ENCODE measurements at places on chromosomes 1 and 21.

DNA sequence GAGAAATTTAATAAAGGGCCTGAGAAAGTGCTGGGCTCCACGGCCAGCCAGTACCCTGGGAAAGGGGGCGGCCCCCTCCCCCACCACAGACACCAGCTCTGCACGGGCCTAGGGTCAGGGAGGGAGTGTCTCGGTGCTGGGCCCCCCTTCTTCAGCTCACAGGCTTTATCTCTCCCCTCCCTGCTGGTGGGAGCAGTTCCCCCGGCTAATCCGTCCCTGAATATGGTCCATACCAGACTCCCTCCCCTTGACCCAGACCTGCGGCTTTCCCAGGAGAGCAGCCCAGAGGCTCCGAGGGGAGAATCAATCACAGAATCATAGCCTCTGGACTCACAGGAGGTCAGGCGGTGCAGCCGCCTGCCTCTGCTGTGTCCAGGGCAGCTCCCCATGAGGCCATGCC, 26.0 kb upstream of the RSPO1 start:
- no peaks in the 10 kb centered on the region for H3K36me3 ChIP-seq
- DNase-seq: peak; percentile 54
- no peaks in the 10 kb centered on the region for H3K27me3 ChIP-seq

DNA sequence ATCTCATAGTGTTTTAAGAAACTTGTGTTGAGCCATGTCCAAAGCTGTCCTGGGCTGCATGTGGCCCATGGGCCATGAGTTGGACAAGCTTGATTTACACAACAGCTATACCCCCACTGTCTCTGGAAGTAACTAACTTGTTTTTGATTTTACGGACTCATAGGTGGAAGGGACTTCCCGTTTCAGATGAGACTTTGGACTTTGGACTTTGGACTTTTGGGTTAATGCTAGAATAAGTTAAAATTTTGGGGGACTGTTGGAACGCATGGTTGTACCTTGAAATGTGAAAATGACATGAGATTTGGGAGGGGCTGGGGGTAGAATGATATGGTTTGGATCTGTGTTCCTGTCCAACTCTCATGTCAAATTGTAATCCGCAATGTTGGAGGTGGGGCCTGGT, 52.6 kb upstream of the ZSWIM5 start:
- H3K4me3 ChIP-seq: no peak overlapping the region
- H3K27me3 ChIP-seq: no peaks in the 10 kb centered on the region
- H3K4me1 ChIP-seq: no peaks in the 10 kb centered on the region
- H3K36me3 ChIP-seq: no peaks in the 10 kb centered on the region

GRCh38 chr1:112396653-112397471, 848 bp downstream of the CTTNBP2NL start:
- H3K27ac ChIP-seq: peak overlapping the region; percentile 88
- no peak for DNase-seq
- no peaks in the 10 kb centered on the region for H3K27me3 ChIP-seq
- no peaks in the 10 kb centered on the region for H3K4me1 ChIP-seq
- H3K36me3 ChIP-seq: no peaks in the 10 kb centered on the region

DNA sequence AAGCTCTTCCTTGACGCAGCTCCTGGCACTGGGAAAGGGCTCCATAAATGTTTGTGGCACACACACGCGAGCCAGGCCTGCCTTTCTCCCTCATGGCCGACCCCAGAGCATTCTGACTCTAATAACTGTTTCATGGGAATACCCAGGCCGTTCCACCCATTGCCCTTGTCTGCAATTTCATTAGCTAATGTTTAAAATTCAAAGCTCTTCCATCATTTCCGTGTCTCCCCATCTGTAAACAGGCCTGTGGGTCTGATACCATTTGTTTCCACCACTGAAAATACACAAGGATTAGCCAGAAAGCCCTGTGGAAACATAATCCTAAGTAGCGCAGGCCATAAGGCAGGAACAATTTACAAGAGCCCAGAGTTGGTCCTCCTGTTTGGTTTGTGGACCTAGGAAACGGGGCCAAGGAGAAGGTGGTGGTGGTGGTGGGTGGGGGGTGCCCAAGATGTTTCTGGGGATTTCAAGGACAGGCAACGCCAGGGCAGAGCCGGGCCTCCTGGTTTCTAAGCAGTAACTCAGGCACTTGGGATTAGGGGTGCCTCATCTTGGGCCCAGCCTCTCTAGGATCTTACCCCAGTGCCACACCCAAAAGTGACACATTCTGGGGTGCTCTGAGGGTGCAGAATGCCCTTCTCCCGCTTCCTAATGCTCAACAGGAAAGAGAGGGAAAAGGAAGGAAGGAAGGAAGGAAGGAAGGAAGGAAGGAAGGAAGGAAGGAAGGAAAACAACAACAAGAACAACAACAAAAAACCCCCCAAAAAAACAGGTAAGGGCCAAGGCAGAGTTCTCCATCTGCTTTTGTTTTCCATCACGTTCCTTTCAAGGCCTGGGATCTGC, 79.4 kb downstream of the SSBP3 start:
- no peaks in the 10 kb centered on the region for H3K27me3 ChIP-seq
- H3K36me3 ChIP-seq: no peaks in the 10 kb centered on the region
- DNase-seq: no peak
- no peak overlapping the region for H3K4me3 ChIP-seq
- H3K27ac ChIP-seq: no peak overlapping the region
- peaks cover 62% of the 10 kb centered on the region for H3K4me1 ChIP-seq

GRCh38 chr1:24427545-24427862, 11.9 kb downstream of the NIPAL3 start:
- H3K36me3 ChIP-seq: no peaks in the 10 kb centered on the region
- H3K27me3 ChIP-seq: no peaks in the 10 kb centered on the region
- no peak overlapping the region for H3K4me3 ChIP-seq
- DNase-seq: no peak

- peak within 1 kb of the TSS; percentile 80 for H3K4me3 ChIP-seq
- no peaks in the 10 kb centered on the region for H3K27me3 ChIP-seq
- H3K4me1 ChIP-seq: no peaks in the 10 kb centered on the region
- no peaks in the 10 kb centered on the region for H3K36me3 ChIP-seq
- no peak within 1 kb of the TSS for H3K27ac ChIP-seq
These were observed at the start of gene AGO4 for GRCh38 chr1:35807614-35808449. Gene AGO4, plus strand, starts transcription at chr1:35808016. Its CDS starts 401 bp downstream, at chr1:35808417.

DNA sequence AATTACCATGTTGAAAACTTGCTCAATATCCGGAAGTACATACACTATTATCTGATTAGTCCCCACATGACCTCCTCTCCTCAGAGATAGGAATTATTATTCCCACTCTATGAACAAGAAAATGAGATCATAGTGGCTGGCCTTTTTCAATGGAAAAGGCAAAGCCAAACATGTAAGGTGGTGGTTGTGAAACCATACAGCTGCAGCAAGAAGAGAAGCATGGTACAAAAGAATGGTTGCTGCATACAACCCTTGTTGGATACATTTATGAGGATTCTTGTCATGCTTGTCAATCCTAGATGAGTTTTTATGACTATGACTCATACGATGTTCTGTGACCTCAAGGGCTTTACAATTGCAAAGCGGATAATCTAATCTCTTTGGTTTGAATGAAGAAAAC, 514.7 kb downstream of the PLPP3 start:
- H3K27ac ChIP-seq: no peak overlapping the region
- no peak overlapping the region for H3K4me3 ChIP-seq
- H3K27me3 ChIP-seq: no peaks in the 10 kb centered on the region
- DNase-seq: no peak
- 0 out of 2 replicates have a peak, but pooled peaks cover 2% of the 10 kb centered on the region for H3K4me1 ChIP-seq

DNA sequence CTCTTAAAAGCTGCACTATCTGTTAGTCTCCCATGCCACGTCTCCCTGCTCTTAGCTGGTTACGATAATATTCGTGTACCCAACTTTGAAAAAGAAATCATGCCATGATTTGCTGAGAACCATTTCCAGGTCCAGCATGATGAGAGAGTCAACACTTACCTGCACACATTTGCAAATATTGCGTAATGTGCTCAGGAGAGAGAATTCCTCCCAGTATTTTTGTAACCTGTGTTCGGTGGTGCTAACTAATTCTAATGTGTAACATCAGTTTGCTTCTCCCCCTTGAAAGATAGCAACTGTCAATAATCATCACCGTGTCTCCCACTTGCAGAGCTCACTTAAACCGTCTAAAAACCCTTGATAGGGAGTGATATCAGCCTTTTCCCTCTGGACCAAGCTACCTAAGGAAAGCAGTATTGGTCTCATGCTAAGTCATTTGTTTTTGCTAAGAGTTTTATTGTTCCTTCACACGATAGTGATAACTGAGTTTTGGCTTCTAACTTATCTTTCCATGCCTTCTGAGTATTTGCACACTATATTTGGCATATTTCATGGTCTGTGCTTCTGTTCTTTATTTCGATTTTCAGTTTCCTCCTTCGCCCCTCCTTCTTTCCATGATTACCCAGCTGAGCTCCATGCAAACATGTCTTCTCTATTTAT, 61.1 kb upstream of the IRF2BP2 start:
- H3K27me3 ChIP-seq: no peaks in the 10 kb centered on the region
- H3K4me1 ChIP-seq: no peaks in the 10 kb centered on the region
- H3K4me3 ChIP-seq: no peak overlapping the region
- no peaks in the 10 kb centered on the region for H3K36me3 ChIP-seq

DNA sequence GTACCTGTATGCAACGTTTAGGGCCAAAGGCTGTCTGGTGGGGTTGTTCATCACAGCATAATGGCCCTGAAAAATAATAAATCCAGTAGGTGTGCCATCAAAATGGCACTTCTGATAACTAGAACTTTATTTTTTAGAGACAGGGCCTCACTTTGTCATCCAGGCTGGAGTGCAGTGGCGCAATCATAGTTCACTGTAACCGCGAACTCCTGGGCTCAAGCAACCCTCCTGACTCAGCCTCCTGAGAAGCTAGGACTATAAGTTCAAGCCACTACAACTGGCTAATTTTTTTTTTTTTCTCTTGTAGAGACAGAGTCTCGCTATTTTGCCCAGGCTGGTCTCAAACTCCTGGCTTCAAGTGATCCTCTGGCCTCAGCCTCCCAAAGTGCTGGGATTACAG, 4.7 kb downstream of the SNAPIN start:
- H3K36me3 ChIP-seq: peaks cover 74% of the 10 kb centered on the region
- H3K4me1 ChIP-seq: peaks cover 4% of the 10 kb centered on the region
- H3K4me3 ChIP-seq: no peak overlapping the region
- H3K27ac ChIP-seq: no peak overlapping the region

DNA sequence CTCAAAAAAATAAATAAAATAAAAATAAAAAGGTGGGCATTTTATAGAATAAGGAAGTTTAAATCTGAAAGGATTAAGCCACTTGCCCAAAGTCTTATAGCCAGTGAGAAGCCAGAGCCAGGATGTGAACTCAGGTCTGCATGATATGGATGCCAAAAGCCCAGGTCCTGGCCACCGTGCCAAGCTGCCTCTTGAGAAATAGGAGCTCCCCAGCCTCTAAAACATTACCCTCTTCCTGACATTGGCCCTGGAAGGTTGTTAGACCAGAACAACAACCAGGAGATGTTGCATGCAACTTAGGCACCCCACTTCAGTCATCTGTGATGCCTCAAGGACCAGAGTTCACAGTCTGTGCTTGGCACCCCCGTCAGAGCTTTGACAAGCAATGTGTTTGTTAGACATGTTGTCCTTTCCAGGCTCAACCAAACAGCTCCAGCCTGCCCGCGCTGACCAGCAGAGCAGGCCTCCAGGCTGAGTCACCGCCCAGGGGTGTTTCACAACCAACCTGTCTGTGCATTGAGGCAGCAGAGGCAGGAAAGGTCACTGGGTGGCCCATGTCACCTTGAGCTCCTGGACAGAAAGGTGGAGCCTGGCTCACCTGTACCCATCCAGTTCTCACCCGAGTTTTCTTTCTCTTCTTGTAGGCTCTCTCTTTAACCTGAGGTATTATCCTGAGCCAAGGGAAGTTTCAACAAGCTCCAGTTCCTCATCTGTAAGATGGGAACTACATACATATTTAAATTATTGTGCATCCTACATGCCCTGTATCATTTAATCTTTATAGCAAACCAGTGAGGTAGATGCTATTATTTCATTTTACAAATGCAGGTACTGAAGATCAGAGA, 14.9 kb upstream of the MED18 start:
- H3K27ac ChIP-seq: no peak overlapping the region
- H3K4me1 ChIP-seq: no peaks in the 10 kb centered on the region
- H3K4me3 ChIP-seq: no peak overlapping the region
- H3K36me3 ChIP-seq: no peaks in the 10 kb centered on the region

DNA sequence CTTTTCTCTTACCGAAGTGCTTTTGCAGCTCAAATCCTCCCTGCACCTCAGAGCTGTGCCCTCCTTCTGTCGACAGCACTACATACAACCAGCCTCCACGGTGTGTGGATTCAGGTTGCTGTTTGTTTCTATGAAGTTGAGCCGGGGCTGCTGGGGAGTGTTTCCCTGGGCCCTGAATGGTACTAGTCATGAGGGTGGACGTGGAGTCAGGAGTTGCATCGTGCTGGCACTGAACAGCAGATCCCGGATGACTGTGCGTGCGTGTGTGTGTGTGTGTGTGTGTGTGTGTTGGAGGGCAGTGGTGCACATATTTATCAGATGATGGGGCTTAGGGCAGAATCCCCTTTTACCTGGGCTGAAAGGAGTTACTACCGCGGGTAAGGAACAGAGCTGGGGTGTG, 47.0 kb downstream of the ACTL8 start:
- no peak overlapping the region for H3K27ac ChIP-seq
- no peak for DNase-seq
- no peaks in the 10 kb centered on the region for H3K36me3 ChIP-seq
- H3K27me3 ChIP-seq: no peaks in the 10 kb centered on the region
- H3K4me3 ChIP-seq: no peak overlapping the region

DNA sequence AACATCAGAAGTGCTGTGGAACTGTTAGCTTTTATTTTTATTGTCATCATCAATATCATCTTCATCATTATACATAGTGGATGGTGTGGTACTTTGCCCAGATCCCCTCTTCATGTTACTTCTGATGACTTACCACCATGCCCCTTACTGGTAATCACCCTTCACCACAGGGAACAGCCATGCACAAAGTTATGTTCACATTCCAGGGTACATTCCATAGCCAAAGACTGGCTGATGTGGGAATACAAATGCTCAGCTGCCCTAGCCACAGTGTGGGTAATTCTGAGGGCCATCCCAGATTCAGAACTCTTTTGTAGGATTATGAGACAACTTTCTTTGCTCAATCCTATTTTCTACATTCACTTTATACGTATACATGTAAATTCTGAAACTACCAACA, 691.3 kb upstream of the CXADR start:
- no peaks in the 10 kb centered on the region for H3K4me1 ChIP-seq
- DNase-seq: no peak
- no peak overlapping the region for H3K27ac ChIP-seq
- no peaks in the 10 kb centered on the region for H3K27me3 ChIP-seq
- H3K36me3 ChIP-seq: no peaks in the 10 kb centered on the region

DNA sequence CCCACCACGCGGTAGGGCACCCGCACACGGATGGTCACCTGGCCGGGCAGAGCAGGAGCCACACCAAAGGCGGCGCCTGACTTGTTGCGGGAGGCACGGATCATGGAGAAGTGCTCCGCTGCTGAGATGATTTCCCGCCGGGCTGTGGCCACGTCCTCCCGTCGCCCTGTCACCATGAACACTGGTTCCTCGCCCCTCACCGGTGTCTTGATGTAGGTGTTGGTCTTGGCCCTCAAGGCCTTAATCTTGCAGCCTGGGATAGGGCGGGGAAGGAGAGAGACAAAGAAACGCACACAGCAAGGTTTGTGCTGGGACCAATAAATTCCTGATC, 4.9 kb downstream of the MEX3A start:
- peaks cover 4% of the 10 kb centered on the region for H3K36me3 ChIP-seq
- no peaks in the 10 kb centered on the region for H3K27me3 ChIP-seq
- no peak for DNase-seq

Data from H1 (cell line).